ENCODE measurements at places on chromosomes 7 and 10.

- DNase-seq: no peak
Measured at GRCh38 chr7:130654850-130655249, 13.7 kb downstream of the COPG2 start.

- no peak for DNase-seq
Measured at GRCh38 chr7:151351967-151352366, 10.4 kb downstream of the NUB1 start.

GRCh38 chr7:134919240-134919641, 67.1 kb upstream of the AGBL3 start:
- DNase-seq: no peak

DNA sequence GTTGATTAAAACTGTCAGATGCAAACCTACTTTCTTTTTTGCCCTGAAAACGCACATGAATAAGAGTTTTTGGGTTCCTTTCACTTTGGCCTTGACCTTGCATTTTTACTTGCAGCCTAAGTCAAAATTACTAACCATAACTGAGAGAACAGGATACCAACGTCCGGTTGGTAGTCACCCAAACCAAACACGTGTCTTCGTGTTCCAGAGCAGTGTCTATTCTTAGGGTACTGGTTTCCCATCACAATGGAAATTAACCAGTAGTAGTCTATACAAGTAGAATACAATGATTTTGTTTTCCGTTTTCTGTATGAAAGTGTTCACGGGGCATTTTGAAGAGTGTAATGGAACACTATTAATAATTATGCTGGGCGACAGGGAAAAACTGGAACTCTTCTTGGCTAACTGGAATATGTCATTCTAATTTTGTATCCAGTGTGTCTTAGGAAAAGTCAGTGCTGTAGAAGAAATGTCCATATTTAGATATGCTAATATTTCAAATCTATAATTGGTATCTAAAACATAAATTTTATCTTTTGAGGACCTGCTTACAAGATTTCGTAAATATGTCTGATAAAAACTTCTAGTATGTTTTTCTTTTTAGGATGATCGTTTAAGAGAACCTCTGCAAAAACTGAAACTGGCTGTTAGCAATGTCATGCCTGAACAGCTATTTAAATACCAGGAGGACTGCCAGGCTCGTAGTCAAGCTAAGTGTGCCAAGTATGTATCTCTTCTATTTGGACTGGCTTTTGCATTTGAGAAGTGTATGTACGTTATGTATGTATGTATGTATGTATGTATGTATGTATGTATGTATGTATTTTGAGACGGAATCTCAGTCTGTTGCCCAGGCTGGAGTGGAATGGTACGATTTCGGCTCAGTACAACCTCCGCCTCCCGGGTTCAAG, 40.9 kb downstream of the UBN2 start:
- DNase-seq: no peak

DNA sequence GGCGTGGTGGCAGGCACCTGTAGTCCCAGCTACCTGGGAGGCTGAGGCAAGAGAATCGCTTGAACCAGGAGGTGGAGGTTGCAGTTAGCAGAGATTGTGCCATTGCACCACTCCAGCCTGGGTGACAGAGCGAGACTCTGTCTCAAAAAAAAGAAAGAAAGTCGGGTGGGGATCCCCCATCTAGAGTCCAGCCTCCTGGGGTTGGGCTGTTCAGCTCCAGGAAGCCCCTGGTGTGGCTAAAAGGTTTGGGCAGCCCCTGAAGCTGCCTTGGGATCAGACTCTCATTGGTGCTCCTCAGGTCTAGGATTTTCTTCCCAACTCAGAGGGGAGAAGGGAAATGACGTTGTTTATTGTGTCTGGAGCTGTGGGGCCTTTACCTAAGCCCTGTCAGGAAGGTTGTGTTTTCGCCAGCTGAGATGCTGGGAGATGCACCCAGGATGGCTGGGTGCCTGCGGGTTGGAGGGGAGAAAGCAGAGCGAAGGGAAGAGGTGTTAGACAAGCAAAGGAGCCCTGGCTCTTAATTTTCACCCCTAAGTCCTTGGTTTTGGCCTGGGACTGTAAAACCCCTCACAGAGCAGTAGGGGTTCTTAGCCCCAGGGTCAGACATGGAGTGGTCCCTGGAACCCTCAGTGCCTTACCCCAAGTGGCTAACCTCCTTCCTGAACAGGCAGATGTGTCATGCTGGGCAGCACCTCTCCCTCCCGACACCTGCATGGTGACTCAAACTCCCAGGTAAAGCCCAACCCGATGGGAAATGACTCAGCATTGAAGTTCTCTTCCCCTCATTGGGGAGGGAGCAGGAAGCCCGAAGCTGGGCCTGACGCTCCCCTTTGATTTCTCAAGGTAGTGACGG, 21.1 kb downstream of the PLAU start:
- DNase-seq: no peak

DNA sequence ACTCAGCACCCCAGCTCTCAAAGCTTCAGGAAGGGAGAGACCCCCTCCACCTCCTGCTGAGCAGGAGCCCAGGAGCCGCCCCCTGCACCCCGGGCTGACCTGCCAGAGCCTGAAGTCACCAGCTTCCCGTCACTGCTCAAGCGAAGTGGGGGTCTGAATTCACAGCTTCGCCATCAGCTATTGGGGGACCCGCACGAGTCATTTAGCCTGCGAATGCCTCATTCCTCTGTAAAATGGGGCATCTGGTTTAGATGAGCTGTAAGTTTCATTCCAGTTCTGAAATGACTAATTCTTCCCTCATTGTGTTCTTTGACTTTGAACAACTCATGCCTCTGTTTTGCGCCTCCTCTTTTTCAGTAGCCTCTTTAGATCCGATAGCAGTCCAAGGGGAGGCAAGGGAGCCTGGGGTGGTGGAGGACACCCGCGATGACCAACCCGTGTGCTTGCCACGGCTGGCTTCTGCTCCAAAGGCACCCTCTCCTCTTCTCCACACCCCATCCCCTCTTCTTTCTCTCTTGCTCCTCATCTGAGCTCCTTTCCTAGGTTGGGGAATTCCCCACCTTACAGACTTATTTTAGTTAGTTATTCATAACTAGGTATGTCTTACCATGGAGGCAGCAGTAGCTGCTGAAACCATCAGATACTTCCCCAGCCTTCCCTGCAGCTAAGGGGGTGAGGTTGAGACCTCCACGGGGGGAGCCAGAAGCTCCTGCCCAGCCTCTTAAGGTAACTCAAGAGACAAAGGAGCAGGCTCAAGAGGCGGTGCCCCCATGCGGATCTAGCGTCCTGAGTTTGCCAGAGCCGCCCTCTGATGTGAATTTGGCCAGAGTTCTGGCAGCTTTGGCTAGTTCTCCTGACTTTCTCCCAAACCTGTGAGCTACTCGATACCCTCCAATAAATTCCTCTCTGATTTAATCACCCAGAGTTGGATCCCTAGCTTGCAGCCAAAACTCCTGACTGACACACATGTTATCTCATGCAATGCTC, 47.7 kb downstream of the RBM17 start:
- no peak for DNase-seq

DNA sequence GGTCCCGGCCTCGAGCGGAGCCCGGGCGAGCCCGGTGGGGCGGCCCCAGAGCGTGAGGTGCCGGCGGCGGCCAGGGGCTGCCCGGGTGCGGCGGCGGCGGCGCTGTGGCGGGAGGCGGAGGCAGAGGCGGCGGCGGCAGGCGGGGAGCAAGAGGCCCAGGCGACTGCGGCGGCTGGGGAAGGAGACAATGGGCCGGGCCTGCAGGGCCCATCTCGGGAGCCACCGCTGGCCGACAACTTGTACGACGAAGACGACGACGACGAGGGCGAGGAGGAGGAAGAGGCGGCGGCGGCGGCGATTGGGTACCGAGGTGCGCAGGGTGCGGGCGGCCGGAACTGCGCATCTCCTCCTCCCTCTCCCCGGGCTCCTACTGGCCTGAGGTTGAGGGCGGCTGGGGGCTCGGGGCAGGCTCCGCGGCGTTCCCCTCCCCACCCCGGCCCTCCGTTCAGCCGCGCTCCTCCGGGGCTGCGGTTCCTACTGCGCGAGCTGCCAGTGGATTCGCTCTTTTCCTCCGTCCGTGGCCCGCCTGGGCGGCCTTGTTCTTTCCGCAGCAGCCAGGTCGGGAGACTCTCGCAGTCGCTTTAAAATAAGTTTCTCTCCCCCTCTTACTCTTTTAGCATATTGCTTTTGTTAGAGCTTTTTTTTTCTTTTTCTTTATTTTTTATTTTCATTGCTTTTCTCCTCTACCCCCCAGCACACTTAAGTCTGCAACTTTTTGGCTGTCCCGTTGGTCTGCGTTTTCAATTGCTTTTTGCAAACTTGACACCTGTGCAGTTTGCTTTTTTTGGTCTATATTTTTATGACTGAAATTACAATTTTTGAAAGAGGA, 600 bp downstream of the SIRT1 start:
- peak; percentile 16 for DNase-seq

- DNase-seq: no peak
Measured at GRCh38 chr10:11115337-11115736, 97.7 kb downstream of the CELF2 start.

DNA sequence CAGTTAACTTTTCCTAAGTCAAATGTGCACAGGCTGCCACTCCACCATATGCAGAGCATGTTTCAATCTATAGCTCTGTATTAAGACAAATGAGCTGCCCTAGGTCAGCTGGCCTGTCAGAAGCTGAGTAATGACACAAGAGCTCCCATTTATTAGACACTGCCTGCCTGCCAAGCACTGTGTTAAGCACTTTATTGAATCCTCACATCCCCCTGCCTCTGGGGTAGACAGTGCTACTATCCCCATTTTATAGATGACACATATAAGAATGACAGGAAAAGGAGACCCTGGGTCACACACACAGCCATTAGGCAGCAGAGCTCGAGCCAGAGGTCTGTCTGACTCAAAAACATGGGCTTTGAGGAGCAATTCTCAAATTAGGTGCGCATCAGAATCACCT, 179.8 kb upstream of the PDE1C start:
- DNase-seq: no peak

GRCh38 chr10:119409906-119410305, 132.6 kb downstream of the RGS10 start:
- no peak for DNase-seq

GRCh38 chr7:17090751-17091150, 207.7 kb upstream of the AHR start:
- DNase-seq: no peak

DNA sequence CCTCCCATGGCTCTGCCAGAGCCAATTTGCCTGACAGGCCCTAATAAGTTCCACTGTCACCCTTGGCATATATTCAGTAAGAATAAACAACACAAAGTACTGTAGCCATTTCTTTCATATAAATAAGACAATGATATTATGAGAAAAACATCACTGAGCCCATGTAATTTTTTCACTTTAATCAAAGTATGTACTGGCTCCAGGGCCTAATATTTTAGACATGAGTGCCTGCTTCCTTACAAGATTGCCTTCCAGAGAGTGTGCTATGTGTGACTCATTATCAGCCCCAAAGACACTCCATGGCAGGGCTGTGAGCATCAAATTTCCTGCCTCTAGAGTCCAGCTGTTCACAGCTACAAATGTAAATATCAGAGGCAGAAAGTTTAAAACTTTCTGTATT, 297.6 kb downstream of the LHFPL3 start:
- no peak for DNase-seq

- DNase-seq: peak; percentile 12
Measured at GRCh38 chr7:77727936-77728701, 31.9 kb downstream of the RSBN1L start.

- DNase-seq: no peak
Measured at GRCh38 chr7:21426286-21427181, 1.3 kb upstream of the SP4 start.

DNA sequence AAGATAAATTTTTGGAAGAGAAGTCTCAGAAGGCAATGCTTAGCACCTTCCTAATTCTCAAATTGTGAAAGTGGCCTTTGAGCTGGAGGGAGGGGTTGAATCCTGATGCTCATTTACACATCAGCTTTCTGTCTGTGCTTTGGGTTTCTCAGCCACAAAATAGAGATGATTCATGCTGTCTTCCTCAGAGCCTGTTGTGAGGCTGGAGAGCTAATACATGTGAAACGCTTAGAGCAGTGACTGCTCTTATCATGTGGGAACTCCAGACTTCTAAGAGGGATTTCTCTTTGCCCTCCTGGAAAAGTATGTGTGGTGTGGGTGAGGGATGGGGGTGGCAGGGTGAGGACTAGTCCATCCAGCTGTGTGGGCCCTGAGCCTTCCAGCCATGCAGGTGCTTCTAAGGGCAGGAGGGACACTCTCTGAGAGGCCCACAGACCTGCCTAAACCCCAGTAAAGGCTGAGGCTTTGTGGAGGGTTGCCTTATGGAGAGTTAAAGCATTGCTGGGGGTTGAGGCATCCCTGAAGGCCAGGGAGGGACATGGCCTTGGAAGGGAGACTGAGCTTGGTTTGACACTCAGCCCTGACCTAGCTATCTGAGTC, 4.8 kb upstream of the EVX1 start:
- no peak for DNase-seq

- DNase-seq: no peak
Measured at GRCh38 chr10:113232928-113233511, 283.0 kb downstream of the TCF7L2 start.

DNA sequence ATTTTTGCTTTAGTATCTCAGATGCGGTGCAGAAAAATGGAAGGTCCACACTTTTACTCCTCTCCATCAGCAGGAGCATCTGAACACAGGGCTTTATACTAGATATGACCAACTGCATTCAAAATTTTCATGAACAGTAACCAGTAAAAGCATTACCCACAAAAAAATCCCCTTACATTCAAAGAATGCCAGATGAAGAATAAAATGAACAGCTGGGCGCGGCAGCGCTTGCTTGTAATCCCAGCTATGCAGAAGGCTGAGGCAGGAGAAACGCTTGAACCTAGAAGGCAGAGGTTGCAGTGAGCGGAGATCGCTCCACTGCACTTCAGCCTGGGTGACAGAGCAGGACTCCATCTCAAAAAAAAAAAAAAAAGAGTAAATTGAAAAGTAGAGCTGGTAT, 3.1 kb downstream of the SAR1A start:
- DNase-seq: no peak

GRCh38 chr7:11707606-11708193, 124.3 kb downstream of the THSD7A start:
- DNase-seq: no peak

DNA sequence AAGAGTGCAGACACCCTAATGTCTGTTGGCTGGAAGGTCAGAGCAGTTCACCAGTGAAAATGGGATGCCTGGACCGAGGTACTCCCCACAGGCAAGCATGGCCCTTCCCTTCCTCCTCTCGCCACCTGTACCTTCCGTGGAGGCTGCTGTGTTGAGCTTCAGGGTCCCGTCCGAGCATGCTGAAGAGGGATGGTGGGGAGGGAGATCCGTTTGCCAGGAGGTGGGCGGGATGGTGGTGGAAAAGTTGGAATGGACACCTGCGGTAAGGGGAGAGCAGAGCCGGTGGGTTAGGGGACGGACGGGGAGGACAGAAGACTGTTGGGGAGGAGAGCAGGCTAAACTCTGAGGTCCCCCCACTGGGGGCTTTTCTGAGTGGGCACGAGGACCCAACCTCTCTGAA, 15.9 kb upstream of the ZNF777 start:
- no peak for DNase-seq

- DNase-seq: peak; percentile 74
Measured at GRCh38 chr7:117572856-117573620, 93.2 kb downstream of the CFTR start.

DNA sequence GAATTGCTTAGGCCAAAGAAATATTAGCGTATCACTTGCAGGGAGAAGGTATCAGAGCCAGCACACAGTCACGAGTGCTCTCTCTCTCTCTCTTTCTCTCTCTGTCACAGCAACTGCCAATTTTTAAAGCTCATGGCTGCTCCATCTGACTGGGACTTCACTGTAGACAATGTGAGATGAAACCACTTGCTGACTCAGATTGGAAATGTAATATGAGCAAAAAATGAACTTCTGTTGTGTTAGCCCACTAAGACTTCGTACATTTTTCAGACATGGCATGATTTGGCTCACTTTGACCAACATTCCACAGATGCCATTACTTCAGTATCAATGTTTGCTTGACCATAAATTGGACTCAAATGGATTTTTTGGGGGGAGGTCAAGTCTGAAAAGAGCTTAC, 68.1 kb downstream of the DGKB start:
- DNase-seq: no peak

GRCh38 chr7:151176401-151176800, 8.9 kb upstream of the GBX1 start:
- DNase-seq: no peak

All from NCI-H1417 treated with DMSO at 0.1 percent for 48 hours (cell line).